Forelimb muscle (tissue), 1 donor: ENCODE measurements at places on chromosomes 1 and 21. TPM values are rescaled to one million over a fixed set of nuclear protein-coding genes. Genes with fewer than 3 reads are reported as not detected.

Gene ETV3L
- not detected for polyA plus RNA-seq

Gene SPSB1
- polyA plus RNA-seq = 5.7 TPM

Gene SLC22A15
- 0.62 TPM for polyA plus RNA-seq

Gene FCRLB
- polyA plus RNA-seq = 0.40 TPM

Gene LCE1E
- not detected for polyA plus RNA-seq

Gene LRRC53
- not detected for polyA plus RNA-seq

Gene CATSPERE
- polyA plus RNA-seq = 0.77 TPM

Gene IFNGR2
- 53.2 TPM for polyA plus RNA-seq

Gene OVAAL
- 0.09 TPM for polyA plus RNA-seq

DNA sequence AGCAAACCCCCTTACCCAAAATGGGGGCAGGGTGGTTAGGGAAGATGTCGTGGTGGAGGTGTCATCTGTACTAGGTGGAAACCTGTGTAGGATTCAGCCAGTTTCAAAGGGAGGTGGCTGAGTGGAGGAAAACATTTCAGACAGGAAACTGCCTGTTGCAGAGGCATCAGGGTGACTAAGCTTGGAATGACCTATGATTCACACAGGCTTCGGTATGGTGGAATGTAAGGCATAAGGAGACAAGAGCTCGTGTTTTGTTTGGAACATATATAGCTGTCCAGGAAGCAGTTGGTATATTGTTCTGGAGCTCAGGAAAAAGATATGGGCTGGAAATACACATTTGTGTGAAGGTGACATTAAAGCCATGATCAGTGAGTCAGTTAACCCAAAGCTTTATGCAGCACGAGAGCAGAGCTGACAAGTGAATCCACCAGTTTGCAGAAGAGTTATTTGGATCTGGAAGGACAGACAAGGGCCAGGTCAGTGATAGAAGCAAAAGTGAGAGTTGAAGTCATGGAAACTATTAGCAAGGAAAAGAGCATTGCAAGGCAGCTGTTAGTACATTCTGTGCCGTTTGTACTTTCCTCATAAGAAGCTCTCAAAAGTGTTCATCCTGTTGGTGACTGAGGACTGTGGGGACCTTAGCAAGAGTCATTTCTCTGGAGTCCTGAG is 12.2 kb downstream of the UTP25 start:
- DNase-seq = no peak

- no peak for DNase-seq
Measured at GRCh38 chr1:168287237-168287664, 6.6 kb downstream of the TBX19 start.

DNA sequence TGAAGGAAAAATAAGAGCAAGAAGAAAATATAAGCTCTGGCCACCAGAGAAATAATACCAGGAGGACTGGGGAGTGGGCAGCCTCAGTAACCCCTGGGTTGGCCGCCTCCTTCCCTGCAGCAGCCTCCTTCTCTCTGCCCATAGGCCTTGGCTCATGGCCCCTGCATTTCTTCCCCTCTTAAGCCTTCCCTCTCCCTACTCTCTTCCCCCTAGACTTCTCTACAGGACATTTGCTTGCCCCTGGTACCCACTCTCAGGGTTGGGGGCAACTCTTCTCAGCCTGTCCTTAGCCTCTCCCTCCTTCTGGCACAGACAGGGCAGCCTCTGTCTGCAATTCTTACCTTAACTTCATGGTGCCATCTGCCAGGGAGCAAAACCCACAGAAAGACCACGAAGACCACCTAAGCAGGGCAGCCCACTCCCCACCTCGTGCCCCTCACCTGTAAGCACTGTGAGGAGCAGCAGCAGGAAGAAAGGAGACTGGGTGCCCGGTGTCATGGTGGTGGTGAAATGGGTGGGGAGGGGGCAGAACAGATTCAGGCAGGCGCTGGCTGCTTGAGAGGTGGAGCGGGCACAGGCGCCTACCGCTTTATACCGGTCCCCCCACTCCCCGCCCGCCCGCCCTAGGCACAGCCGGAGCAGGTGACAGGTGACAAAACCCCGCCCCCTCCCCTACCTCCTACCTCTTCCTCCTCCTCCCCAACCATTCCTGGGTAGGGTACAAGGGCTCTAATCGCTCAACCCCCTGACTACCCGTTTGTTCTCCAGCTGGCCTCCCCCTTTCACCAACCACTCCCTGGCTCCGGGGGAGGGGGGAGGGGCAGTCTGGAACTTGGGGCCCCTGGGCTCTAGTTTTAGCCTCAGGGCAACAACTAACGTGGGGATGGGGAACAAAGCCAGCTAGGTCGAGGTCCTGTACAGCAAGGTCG is 15.1 kb downstream of the THBS3 start:
- no peak for DNase-seq

GRCh38 chr1:209134001-209134400 is 449.5 kb upstream of the CAMK1G start:
- no peak for DNase-seq

DNA sequence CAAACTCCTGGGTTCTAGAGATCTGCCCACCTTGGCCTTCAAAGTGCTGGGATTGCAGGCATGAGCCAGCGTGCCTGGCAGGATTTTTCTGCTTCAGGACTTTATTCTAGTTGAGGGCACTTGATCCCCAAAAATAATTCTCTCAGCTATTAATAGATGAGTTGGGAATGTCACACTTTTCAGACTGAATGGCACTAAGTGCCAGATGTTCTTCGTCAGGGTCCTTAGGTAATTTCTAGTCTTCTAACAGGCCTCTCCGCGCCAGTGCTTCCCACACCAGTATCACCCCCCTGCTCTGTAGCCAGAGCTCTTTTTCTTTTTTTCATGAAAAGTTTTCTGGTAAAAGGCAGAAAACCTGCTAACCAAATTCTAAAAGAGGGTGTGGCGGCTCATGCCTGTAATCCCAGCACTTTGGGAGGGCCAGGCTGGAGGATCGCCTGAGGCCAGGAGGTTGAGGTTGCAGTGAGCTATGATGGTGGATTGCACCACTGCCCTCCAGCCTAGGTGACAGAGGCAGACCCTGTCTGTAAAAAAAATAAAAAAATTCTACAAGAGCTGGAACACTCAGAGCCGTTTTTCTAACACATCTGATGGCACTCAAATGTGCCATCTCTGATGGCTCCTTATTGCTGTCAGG is 6.1 kb upstream of the SARS1 start:
- no peak for DNase-seq

GRCh38 chr1:235006132-235006721 is 122.4 kb downstream of the TOMM20 start:
- no peak for DNase-seq

- peak; percentile 2 for DNase-seq
Measured at GRCh38 chr1:98478121-98478520, 183.4 kb upstream of the SNX7 start.

- DNase-seq = peak; percentile 34
Measured at GRCh38 chr1:202861420-202862132, 27.4 kb downstream of the RABIF start.

DNA sequence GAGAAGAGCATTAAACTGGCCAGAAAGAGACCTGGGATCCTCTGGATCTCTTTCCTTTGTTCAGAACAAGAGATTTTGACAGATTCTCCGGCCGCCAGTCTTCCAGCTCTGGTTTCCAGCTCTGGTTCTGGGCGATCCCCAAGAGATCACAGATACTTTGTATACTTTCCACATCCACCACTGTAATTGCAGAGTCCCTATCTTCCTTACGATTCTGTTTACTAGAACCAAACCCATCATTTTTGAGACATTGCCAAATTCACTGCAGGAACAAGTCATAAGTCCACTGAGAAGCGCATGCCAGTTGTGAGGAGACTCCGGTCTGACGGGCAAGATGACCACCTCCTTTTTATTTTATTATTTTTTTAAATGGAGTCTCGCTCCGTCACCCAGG is 505.2 kb downstream of the SMYD3 start:
- DNase-seq = no peak

GRCh38 chr1:233614743-233615521 is 1.0 kb downstream of the KCNK1 start:
- DNase-seq = no peak

DNA sequence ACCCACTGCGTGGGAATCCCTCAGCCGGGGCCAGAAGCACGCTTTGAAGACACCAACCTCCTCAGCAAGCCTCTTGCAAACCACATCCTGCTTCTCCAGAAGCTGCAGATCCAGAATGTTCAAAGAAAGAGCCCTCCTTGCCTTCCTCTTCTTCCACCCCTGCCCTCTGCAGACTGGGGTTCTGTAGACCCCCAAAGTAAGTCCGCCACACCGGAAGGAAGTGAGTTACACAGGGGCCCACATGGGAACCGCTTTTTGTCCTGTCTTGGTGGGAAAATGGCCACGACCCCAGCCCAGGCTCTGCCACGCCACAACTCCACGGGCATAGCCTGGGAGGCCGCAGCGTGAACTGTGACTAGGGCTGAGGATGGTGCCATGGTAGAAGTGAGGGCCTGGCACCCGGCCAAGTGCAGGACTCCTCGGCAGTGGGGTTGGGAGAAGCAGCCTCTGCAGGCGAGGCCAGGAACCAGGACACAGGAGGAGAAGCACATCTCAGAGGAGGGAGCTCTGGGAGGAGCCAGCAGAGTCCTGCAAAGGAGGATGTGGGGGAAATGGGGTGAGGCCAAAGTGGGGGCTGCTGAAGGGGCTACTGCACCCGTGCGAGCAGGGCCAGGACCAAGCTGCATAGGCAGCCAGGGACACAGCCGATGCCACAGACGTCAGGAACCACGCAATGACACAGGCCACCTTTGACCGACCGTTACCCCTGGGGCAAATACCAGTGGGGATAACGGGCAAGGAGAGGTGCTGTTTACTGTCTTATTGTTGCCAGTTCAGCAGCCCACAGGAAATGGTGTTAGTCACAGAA is 30.9 kb downstream of the PDE9A start:
- DNase-seq = no peak

DNA sequence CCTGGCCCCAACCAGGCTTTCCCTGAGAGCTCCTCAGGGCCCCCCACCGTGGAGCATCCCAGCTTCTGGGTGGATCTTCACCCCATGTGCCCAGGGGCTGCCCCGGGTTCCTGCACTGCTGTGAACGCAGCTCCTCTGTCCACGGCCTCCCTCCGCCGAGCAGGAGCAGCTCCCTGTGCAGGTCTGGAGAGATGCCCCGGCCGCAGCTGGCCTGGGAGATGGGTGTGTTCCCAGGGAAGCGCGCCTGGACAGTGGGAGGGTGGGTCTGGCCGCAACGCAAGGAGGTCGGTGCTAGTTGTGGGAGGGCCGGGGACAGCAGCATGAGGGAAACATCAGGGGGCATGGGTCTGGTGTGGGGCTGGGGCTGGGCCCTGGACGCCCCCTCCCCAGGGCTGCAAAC is 71.3 kb downstream of the MORN1 start:
- DNase-seq = no peak

- DNase-seq = no peak
Measured at GRCh38 chr1:206514813-206515387, 7.6 kb downstream of the RASSF5 start.

- DNase-seq = no peak
Measured at GRCh38 chr1:42043811-42044210, 109.4 kb upstream of the GUCA2B start.

DNA sequence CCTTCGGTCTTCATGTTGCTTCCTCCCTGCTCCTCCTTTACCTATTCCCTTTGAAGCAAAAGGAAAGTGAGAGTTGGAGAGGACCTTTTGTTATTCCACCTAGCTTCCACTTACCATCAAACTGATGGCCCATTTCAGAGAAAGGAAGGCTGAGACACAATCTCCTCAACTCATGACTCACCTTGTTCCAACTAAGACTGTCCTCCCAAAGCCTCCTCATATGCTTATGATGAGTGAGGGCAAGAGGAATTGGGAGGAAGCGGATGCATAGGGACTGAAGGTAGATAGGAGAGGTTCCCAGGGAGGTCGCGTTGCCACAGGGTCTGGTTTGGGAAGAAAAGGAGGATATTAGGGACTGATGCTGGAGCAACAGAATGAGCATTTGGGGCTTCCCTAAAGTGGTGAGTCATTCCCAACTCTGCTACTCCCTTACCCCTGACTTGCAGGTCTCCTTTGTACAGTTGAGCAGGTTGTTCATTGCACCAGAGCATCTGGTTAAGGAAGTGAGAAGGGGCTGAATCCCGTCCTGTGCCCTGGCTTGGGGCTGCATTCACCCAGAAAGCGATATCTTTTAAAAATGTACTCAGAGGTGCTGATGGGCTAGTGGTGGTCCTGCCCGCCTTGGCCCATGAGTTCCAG is 35.0 kb downstream of the LGR6 start:
- no peak for DNase-seq

DNA sequence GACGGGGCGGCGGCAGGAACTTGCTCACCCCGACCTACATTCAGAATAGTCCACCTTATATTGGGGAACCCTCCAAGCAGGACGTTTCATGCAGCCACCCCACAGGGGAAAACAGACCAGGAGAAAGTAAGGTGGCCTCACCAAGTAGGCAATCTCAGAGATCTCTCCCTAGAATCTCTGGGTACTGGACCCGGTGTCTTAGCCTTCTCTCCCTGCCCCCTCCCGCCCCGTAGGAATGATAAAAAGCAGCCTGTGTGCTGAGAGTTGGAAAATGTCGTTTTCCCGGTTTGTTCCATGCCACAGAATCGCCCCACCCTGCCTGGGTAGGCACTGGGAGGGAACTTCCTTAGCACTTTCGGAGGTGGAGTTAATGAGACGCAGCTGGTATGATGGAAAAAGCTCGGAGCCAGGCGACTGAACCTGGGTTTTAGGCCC is 789 bp upstream of the PTPN14 start:
- DNase-seq = no peak

GRCh38 chr1:90839323-90839722 is 122.2 kb upstream of the BARHL2 start:
- no peak for DNase-seq

DNA sequence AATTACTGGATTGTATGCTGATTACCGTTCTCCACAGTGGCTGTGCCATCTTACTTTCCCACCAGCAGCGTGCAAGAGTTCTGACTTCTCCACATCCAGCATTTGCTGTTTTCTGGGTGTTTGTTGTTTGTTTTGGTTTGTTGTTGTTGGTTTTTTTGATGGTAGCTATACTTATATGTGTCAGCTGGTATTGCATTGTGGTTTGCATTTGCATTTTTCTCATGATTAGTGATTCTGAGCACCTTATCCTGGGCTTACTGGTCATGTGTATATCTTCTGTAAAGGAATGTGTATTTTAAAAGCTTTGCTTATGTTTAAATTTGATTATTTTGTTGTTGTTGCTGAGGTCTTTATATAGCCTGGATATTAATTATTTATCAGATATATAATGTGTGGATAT is 66.9 kb upstream of the MAP1LC3C start:
- DNase-seq = no peak

DNA sequence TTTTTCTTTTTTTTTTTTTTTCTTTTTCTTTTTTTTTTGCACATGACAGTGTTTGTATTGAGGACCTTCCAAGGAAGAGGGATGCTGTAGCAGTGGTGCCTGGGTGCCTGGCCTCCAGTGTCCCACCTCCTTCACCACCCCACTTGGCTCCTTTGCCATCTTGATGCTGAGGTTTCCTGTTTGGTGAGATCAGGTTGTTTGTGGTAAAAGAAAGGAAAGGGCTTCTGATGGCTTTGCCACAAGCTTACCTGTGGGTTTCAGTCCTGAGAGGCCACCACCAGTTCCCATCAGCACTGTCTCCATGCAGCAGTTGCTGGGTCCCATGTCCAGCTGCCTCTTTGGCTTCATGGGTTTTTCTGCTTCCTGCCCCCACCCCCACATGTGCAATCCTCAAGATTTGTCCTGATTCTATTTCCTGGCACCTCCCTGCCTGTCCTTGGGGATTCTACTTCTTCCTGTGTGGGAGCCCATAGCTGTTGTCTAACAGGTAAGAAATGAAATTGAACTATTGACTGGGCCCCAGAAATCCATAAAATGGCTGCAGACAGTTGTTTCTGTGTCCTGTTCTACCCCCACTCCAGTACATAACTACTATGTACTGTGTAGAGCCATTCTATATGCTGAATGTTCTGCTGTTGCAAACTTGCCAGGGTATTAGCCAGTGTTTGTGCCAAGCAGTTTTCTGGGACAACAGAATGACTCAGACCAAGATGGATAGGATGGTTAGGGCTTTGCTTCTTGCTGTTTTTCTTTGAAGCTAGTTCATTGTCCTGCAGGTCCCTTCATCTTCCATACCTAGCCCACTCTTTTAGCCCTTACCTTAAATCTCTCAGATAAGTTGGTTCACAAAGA is 4.2 kb upstream of the CCDC28B start:
- no peak for DNase-seq
